ENCODE measurements at places on chromosomes 4 and X.

GRCh38 chr4:106909486-106910188 lies 126.5 kb downstream of the DKK2 start:
- DNase-seq = no peak

- DNase-seq = no peak
These were observed 71.1 kb upstream of the SCOC start for GRCh38 chr4:140302151-140302859.

- DNase-seq = no peak
These were observed 1.6 kb upstream of the PDGFRA start for GRCh38 chr4:54227256-54228055.

DNA sequence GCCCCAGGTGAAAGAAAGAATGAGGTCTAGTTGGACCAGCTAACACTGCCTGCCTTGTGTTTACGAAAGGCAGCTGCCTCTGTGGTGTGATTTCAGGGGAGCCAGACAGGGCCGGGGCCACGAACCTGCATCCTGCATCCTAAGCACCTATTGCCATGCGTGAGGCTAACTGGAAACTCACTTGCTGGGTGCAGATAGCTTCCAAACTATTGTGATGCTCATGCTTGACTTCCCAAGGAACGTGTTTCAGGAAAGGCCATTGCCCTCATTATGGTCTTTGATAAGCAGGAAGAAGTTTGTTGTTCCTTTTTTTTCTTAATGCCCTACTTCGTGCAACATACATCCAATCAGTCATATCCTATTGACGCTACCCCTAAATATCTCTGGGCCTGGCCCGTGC lies 2.3 kb upstream of the IRF2 start:
- no peak for DNase-seq

GRCh38 chr4:184232202-184232601 lies 14.5 kb upstream of the ENPP6 start:
- no peak for DNase-seq

GRCh38 chrX:106397788-106398538 lies 213.8 kb upstream of the RADX start:
- no peak for DNase-seq

GRCh38 chrX:123720486-123720885 lies 12.4 kb downstream of the THOC2 start:
- DNase-seq = no peak

DNA sequence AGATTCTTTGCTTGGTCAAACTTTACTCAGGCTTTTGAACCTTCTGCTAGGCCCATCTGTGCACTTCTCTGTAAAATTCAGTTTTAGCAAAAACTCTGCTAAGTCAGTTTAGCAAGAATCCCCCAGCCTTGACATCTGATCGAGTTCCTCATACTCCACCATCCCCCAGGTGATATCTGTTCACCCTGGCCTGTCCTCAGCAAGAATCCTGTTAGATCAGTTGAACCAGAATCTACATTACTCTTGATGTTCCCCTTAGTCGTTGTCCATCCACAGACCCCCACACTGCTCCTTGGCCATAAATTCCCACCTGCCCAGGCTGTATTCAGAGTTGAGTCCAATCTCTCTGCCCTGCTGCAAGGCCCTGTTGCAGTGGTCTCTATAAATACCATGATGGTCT lies 162.6 kb downstream of the ZNF674 start:
- no peak for DNase-seq

DNA sequence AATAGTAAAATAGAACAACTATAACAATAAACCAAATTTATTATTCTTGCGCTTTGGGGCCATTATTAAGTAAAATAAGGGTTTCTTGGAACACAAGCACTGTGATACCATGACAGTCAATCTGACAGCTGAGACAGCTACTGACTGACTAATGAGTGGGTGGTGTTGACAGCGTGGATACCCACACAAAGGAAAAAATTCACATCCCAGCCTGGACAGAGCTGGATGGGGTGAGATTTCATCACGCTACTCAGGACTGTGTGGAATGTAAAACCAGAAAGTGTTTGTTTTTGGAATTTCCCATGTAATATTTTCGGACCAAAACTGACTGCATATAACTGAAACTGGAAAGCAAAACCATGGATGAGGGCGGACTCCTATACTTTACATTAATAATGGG lies 48.8 kb downstream of the IGFBP7 start:
- no peak for DNase-seq

GRCh38 chr4:113336556-113336955 lies 287.1 kb downstream of the ANK2 start:
- DNase-seq = no peak

- DNase-seq = no peak
These were observed 34.9 kb downstream of the ACSL1 start for GRCh38 chr4:184790826-184791225.

- no peak for DNase-seq
These were observed 108.5 kb downstream of the HMX1 start for GRCh38 chr4:8762951-8763735.

DNA sequence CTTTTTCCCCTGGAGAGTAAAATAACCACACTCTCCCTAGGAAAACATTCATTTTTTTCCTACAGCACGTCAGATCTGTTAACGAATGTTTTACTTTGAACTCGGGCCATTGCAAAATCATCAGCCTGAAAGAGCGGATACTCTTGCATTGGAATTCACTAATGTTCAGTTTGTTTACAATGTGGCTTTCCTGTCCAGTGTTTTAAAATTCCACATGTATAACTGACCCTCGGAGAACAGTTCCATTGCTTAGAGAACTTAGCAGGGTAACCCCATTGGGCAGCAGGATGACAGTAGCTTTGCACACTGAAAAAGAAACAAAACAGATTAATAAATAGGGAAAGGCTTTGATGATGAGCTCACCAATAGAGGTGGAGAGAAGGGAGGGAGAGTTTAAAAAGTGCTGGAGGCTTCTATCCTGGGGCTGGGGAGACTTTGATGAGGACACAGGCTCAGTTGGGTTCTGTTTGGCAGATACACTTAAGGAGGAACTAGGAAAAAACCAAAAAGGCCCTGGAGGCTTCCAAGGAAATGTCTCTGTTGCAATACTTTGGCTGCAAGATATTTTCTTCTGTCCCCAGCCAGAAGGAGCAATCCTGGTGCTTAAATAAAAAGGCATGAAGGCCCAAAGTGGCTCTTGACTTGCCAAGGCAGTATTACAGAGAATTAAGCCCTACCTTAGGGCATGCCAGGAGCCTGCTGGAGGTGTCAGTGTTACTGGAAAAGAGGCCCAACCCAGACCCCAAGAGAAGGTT lies 143.1 kb downstream of the ARSF start:
- no peak for DNase-seq
